ENCODE measurements at places on chromosomes 16 and 17. TPM values are rescaled to one million over a fixed set of nuclear protein-coding genes. Genes with fewer than 3 reads are reported as not detected.

Gene DLX3
- total RNA-seq = 0.13 TPM

Gene OSGIN1
- 3.8 TPM for total RNA-seq

Gene NOTUM
- total RNA-seq = not detected

Gene MAF
- total RNA-seq = not detected

- DNase-seq = no peak
Observed at GRCh38 chr17:60145006-60145935, 4.5 kb upstream of the CA4 start.

DNA sequence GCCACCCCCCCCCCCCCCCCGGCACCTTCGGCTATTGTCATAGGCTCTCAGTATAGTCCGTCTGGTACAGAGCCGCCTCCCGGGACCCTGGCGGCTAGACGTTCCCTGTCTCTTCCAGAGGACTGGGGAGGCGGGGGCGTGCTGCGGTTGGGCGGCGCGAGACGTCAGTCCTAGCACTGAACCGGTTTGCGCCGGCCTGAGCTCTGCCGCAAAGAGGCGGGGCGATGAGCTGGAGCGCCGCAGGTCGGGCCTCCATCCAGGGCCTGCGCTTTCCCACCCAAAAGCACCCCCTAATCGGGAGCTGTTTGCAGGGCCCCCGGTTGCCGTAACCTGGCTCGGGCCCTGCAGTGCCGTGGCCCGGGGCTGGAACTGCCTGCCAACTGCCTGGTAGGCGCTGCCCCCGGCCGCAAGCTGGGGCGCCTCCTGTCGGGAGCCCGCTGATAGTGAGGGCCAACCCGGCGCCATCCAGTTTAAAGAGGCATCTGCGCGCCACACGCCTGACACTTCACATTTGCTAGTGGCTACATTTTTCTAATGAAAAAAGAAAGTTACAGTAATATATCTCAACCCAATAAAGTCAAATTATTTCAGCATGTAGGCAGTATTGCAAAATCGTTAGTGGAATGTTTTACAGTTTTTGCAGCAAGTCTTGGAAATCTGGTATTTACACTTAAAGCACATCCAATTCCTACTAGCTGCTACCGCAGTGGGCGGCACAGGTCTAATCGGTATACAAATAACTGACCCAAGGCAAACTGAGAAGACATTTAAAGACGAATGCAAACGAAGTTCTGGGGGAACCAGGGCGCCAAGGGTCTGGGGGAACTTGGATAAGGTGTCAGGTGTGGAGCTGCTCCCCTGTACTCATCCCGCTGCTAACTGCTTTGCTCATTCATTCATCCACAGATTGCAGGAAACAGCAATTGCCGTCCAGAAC lies 753 bp upstream of the USP22 start:
- DNase-seq = peak; percentile 96

GRCh38 chr17:43759836-43760235 lies 1.2 kb upstream of the SOST start:
- no peak for DNase-seq

DNA sequence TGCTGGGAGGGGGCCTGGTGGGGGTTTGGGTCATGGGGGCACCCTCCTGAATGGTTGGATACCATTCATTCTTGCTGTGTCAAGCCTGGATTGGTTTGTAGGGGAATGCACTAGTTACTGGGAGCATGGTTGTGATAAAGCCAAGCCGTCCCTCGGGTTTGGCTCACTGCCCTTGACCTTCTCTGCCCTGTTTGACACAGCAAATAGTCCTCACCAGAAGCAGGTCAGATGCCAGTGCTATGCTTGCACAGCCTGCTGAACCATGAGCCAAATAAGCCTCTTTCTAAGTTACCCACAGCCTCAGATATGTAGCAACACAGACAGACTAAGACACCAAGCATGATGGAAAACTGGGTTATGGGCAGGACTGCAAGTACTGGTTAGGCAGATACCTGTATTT lies 14.6 kb downstream of the ZNF778 start:
- no peak for DNase-seq

DNA sequence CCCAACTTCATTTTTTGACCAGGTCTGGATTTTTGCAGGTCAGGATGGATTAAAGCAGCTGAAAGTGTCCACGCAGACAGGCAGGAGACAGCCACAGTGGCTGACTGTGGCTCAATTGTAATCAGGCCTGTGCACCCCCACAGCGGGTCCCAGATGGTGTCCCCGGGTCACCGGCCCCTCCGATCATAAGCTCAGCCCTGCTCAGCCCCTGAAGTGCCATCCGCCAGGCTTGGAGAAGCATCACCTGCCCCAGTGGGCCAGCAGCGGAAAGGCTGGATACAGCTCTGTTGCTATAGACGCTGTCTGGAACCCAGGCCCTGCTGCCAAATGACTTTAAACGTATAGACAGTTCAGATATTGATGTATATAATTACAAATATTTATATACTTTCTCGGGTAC lies 60.6 kb downstream of the RPH3AL start:
- no peak for DNase-seq

DNA sequence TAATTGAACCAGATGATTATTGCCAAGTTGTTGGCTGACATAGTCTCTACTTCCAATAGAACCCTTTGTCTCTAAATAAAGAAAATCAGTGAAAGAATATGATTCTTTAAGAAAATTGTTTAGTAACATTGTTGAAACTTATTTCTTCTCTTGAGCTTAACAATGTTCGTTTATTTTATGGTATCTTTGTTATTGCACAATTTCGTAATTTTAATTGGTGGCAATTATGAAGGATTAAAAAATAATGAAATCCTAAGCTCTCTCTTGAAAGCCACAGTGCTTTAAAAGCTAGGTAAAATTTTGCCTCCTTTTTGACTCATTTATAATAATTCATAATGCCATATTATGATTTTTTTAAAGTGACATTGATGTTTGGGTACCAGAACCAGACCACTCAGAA lies 149.0 kb upstream of the RBL2 start:
- DNase-seq = no peak

- DNase-seq = no peak
Observed at GRCh38 chr17:1275962-1276736, 3.3 kb upstream of the TRARG1 start.

- DNase-seq = no peak
Observed at GRCh38 chr16:14527411-14528044, 102.5 kb downstream of the PARN start.

GRCh38 chr16:1863681-1864460 lies 8.1 kb downstream of the MEIOB start:
- DNase-seq = no peak

- no peak for DNase-seq
Observed at GRCh38 chr17:8922928-8923327, 42.6 kb downstream of the PIK3R5 start.

Data from HT1080 (cell line).